ENCODE measurements at places on chromosomes 7 and 10.

GRCh38 chr10:52993109-52993508 is 220.5 kb upstream of the MBL2 start:
- DNase-seq: no peak

GRCh38 chr10:118802126-118802793 is 47.5 kb upstream of the CACUL1 start:
- DNase-seq: no peak

GRCh38 chr7:22718200-22718711 is 8.7 kb upstream of the IL6 start:
- DNase-seq: peak; percentile 46

- DNase-seq: no peak
Measured at GRCh38 chr10:11831520-11831951, 8.4 kb downstream of the PROSER2 start.

DNA sequence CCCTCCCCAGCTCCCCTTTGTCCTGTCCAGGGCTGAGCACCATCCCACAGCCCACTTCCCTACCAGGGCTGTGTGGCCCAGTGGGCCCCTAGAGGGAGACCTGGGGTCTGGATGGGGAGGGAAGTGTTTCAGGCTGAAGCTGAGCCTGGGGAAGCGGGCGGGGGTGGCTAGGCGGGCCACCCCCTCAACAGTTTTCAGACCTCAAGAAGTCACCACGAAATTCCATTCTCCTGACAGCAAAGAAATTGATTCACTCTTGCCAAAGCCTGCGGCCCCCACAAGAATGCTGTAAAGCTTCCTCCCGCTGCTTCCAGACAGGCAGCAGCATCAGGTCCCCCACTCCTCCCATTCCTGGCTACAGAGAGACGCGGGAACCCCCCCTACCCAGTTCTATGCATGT is 2.5 kb upstream of the LFNG start:
- peak; percentile 77 for DNase-seq

GRCh38 chr7:65953001-65953720 is 28.9 kb downstream of the GUSB start:
- no peak for DNase-seq

GRCh38 chr7:95700917-95701316 is 71.4 kb upstream of the DYNC1I1 start:
- DNase-seq: no peak

- no peak for DNase-seq
Measured at GRCh38 chr10:132916421-132916841, 25.9 kb downstream of the CFAP46 start.

DNA sequence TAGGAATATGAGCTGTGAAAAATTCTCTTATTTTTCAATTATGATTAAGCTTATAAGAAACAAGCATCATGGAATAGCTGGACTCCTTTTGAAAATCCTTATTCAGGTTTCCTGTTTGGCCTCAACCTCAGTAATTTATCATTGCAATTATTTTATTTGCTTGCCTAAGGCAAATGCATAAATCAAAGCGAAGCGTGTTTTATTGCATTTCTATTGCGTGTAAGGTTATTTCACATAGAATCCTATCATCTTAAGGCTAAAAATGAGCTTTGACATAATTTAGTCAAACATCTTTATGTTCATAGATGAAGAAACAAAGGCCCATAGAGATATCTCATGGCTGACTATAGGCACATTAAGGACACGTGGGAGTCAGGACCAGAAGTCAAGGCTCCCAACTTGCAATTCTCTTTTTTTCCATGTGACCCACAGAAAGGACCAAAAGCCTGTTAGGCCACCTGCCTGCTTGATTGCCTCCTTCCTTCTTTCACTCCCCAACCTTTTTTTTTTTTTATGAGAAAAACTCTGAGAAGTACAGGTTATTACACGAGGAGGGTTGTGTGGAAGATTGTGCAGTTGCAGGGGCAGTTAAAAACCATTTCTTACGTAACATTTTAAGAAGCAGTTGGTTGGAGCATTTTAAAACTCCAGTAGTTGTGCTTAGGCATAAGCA is 261.0 kb downstream of the HDAC9 start:
- no peak for DNase-seq

GRCh38 chr10:44832595-44833390 is 78.3 kb upstream of the TMEM72 start:
- DNase-seq: no peak

GRCh38 chr7:4009211-4010060 is 672.7 kb upstream of the FOXK1 start:
- DNase-seq: no peak

- DNase-seq: no peak
Measured at GRCh38 chr10:71675295-71675970, 44.1 kb downstream of the C10orf105 start.

DNA sequence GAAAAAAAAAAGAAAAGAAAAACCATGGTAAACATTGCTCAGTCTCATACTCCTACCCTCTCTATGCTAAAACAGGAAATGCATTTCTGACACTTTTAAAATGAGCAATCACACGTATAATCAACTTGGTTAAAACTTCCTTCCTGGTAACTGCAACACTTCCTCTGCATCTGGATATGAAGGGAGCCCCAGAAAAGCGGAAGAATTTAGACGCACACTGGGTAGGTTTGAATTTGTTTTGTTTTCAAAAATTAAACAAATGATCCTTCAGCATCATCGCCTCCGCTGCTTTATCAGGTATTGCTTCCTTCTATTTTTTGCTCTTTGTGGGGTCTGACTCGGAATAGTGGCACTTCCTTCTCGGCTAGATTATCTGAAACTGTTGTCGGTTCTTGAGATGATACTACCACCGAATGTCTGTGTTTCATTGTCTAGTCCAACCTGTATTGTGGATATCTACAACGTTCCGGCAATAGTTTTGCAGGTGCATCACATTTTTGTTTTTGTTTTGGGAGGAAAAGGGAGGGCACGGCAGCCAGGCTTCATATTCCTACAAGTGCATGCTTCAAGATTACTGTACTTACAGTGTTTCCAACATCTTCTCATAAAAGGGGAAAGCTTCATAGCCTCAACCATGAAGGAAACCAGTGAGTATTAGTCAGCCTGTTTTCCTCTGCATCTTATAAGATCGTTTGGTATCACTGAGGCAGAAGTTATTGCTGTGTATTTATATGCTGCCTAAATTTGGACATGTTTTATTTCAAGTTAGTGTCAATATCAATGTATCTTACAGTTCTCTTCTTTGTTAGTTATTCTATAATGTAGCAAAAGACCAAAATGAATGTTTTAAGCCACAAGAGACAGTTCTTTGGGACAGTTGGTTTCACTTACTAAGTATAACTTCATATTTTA is at the start of gene PIK3CG:
Gene PIK3CG (plus strand): TSS at position 153 of the 912 bp plus-strand sequence. CDS start 2,280 bp downstream, outside the sequence.
- no peak for DNase-seq

DNA sequence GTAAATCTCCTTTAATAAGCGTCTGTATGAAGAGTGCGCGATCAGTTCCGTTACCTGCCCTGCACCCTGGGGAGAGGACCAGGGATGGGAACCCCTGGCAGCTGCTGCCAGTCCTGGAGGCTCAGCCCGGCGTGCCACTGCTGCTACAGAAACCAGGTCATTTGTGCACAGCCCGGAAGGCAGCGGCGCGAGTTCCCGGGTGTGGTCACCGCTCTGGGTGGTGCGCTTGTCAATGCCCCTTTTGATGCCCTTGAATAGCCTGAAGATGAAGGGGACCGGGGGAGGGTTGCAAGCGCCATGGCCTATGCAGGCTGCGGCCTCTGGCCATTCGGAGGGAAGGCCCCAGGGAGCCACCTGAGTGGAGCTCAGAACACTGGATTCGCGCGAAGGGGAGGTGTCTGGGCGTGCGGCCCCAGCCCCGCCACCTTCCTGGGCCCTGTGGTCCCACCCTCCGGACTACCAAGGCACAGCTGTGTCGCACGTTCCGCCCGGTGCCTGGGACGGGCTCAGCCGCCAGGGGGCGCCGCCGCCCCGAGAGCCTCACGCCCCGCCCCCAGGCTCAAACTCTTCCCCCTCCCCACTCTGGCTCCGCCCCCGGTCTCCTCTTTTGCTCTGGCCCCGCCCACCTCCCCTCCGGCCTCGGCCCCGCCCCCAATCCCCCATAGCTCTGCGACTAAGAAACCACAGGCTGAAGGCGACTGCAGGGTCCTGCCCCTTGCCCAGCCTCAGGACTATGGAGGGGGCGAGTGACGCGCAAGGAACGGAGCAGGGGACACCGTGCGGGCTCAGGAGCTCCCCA is 16.5 kb downstream of the AP5Z1 start:
- DNase-seq: no peak

DNA sequence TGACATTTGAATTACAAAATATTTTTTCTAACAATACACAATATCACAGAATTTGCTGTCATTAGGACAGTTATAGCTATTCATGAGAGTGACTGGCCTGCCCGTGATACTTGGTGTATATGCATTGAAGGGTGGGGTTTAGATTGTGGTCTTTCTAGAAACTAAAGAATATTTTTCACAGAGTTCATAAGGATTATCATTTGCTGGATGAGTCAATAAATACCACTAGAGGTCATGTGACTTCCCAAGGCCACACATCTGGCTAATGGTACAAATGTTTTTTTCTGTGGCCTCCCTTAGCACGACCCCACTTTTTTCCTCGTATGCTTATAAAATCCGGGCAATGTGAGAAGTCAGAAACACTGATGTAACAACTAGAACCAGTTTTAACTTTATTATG is 5.2 kb downstream of the OPTN start:
- DNase-seq: no peak

GRCh38 chr10:110867807-110868465 is 3.8 kb upstream of the PDCD4 start:
- DNase-seq: no peak

DNA sequence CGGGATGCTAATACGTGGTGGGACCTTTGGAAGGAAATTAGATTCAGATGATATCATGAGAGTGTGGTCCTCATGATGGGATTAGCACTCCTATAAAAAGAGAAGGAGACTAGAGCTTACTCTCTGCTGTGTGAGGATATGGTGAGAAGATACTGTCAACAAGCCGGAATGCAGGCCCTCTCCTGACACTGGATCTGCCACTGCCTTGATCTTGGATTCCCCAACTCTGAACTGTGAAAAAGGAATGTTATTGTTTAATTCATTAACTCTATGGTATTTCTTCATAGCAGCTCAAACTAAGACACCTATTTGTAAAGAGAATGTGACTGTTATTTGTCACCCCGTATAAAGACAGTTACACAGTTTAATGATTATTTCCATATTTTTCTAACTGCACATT is 1227.5 kb upstream of the C7orf33 start:
- DNase-seq: no peak

GRCh38 chr7:138542183-138542582 is 82.1 kb downstream of the TRIM24 start:
- DNase-seq: no peak

GRCh38 chr7:123998921-123999320 is 33.9 kb downstream of the TMEM229A start:
- DNase-seq: no peak

- DNase-seq: no peak
Measured at GRCh38 chr10:95706573-95706972, 12.8 kb upstream of the TCTN3 start.

Data from GM04504 (cell line).